ENCODE measurements at places on chromosomes 4 and X.

GRCh38 chrX:103631145-103631544, 2.4 kb downstream of the TCEAL1 start:
- no peak for DNase-seq

DNA sequence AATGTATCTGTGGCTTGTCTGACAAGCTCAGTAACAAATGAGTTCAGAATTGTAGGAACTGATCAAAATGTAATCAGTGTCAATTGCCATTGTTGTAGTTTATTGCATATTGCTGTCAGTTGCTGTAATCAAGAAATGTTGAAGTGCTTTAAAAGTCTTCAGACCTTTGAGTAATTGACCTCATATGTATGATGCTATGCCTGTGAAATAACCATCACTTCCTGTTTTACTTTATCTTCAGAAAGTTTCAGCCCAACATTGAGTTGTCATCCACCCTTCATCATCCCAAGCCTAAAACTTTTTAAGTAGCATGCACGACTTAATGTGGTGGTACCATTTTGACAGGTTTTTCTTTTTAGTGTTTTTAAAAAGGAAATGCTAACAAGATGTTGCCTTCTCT, 212.4 kb downstream of the ARHGAP10 start:
- no peak for DNase-seq

DNA sequence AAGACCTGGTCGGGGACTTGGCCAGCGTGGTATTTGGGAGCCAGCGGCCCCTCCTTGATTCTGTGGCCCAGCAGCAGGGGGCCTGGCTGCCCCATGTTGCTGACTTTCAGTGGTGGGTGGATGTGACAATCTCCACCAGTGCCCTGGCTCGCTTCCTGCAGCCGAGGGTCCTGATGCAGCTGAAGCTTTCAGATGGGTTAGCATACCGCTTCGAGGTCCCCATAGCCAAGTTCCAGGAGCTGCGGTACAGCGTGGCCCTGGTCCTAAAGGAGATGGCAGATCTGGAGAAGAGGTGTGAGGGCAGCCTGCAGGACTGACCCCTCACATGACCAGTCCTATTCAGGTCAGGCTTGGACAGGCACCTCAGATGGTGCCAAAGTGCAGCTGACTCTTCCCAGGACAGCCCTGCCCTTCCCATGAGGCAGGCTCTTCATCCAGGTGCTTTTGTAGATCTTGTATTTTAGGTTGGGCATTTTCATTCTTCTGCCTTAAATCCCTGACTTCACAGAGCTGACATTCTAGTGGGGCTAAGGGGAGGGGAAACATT, 15.1 kb downstream of the LNX1 start:
- no peak for DNase-seq

DNA sequence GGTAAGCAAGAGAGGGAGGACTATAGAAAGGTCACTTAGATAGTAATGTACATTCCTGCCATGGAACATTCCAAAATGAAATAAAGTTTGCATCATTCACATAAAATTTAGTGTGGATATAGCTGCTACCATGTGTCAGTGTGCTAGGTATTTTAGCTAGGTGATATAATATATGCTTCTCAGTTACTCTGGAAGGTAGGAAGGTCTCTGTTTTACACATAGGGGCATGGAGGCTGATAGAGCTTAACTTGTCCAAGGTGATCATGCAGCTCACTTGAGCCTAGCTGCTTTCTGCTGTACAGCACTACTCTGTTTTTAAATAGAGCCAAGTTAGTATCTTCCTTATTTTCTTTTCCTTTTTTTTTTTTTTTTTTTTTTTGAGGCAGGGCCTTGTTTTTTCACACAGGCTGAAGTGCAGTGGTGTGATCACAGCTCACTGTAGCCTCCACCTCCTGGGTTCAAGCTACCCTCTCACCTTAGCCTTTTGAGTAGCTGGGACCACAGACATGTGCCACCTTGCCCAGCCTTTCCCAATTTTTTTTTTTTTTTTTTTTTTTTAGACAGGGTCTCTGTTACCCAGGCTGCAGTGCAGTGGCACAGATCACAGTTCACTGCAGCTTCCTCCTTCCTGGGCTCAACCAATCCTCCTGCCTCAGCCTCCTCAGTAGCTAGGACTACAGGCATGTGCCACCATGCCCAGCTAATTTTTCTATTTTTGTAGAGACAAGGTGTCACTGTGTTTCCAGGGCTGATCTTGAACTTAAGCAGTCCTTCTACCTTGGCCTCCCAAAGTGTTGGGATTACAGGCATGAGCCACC, 10.4 kb downstream of the AFF1 start:
- no peak for DNase-seq

DNA sequence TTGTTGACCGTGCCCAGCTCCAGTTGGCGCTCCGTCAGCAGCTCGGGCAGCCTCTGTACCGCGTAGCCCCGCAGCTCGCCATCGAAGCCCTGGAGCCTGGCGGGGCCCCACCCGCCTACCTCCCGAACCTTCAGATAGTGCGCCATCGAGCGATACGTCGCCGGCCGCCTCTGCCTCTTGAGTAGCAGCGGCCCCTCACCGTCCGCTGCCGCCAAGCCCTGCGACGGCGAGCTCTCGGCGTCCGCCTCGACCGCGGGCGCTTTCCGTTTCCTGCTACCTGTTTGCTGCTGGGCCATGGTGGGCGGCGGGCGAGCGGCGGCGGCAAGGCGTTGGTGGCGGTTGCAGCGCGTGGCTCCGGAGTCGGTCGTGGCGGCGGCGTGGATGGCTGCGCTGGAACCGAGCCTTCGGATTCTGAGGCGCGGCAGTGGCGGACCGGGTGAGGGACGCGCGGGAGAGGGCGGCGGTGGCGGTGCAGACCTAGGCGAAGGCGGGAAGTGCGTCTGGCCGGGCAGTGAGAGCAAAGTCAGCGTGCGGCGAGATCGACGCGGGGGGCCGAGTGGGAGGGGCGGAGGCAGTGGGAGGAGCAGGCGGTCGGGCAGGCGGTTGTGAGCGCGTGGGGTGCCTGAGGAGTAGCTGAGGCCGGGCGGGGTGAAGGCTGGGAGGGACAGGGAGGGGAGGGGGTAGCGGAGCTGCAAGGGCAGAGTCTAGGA, at the start of gene DCAF12L1:
Gene DCAF12L1 (minus strand): TSS at position 502 of the 710 bp plus-strand sequence. CDS start 206 bp downstream, at position 296.
- DNase-seq, result no peak

DNA sequence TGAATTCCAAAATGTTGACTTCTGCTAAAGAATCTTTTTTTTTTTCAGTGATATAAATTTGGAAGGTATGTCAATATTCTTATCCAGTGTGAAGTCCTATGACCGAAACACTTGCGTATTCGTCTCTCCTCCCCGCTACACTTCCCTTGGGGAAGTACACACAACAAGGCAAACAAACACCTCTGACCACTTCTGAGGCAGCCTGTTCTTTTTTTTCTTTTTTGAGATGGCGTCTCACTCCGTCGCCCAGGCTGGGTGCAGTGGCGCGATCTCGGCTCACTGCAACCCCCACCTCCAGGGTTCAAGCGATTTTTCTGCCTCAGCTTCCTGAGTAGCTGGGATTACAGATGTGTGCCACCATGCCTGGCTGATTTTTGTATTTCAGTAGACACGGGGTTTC, 78.1 kb upstream of the DHRSX start:
- DNase-seq, result no peak
